ENCODE measurements at places on chromosomes 2 and 18.
A peak's percentile ranks its signal among the peaks of the same experiment; 100 is the strongest.

DNA sequence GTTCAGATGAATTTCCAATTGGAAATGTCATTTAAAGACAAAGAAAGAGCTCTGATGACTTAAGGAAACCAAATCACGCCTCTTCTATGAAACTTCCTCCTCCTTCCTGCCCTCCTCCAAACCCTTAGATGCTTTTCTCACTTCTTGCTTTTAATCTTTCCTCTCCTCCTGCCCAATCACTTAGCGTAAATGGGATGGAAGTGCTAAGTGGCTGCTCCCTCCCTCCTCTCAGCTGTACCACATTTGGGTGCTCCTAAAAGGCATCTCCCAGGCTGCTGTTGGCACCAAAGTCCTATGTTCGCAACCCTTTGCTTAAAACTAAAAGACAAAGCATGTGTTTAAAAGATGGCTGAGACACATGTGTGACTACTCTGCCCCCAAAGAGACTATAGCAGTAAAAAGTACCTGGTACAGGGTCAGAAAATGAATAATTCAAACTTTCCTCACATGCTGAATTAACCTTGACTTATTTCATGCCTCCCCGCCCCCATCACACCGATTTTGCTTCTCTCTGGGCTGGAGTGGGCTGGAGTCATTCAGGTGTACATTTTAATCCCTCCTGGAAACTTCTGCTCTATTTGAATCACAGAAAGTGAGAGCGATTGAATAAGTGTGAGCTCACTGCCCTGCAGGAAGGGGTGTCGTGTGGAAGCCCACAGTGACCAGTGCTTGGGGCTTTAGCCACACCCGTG lies 59.2 kb upstream of the KLF7 start:
- DNase-seq: no peak

DNA sequence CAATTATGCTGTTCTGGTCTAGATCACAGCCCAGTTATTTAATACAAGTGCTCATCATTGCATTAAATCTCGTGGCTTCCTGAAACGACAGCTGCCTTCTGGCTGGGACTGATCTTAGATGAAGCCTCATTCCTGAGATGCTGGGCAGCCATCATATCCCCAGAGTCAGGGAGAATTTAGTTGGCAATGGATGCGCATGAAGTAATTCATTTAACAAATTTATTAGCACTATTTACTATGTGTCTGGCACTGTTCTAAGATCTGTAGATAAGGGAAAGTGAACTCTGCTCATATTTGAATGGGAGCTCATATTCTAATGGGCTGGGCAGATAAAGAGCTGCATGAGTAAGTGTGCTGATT lies 244.7 kb downstream of the KCNS3 start:
- no peak for DNase-seq

DNA sequence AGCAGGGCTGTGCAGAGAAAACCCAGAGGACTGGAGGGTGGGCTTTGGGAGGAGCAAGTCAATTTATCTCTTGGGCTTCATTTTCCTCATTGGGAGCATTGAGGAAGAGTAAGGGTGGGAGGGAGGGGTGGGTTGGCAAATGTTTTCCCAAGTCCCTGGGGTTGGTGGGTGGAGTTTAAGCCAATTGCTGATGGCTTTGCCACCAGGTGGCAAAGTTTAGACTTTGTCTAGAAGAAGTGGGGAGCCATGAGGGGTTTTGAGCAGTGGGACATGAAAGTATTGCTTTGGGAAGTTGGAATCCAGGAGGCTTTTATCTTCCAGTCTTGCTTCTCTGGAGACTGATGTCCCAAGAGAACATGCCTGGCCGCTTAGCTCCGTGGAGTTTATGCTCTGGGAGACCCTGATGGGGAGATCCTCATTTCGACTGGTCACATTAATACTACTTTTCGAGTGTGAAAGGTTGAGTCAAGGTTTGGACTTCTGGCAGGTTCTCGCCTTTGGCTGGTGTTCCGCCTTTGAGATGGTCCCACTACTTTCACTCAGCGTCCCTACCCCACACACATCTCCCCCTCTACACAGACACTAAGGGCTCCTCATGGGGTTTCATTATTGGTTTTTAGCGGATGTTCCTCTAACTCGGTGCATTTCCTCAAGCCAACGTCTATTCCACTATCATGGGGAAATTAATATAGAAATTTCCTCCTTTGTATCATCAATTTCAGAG lies 126.7 kb downstream of the PRKCE start:
- DNase-seq: no peak

- no peak for DNase-seq
Measured at GRCh38 chr2:43246641-43247040, 20.2 kb upstream of the ZFP36L2 start.

DNA sequence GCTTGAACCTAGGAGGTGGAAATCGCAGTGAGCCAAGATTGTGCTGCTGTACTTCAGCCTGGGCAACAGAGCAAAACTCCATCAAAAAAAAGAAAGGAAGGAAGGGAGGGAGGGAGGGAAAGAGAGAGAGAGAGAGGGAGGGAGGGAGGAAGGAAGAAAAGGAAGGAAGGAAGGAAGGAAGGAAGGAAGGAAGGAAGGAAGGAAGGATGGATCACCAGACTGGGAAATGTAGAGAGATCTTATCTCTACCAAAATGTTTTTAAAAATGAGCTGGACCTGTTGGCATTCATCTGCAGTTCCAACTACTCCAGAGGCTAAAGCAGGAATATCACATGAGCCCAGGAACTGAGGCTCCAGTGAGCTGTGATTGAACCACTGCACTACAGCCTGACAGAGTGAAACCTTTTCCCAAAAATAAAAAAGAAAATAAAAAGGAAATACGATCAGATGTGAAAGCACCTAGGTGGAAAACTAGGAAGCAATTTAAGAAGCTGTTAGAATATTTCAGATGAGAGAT lies 239.4 kb downstream of the CDH7 start:
- no peak for DNase-seq

DNA sequence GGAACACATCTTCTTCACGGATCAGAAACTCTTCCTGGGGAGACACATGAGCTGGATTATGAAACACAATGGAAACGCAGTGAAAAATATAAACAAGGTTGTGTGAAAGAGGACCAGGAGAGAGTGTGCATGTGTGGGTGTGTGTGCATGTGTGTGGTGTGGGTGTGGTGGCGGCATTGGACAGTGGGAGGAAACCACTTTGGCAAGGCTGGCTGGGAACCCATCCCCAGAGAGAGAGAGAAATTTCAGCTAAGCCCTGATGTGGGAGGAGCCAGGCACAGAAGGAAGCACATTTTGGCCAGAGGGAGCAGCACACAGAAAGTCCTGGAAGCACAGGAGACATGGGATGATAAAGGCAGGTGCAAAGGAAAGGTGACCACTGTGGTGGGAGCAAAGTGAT lies 147.6 kb upstream of the COPS8 start:
- no peak for DNase-seq

DNA sequence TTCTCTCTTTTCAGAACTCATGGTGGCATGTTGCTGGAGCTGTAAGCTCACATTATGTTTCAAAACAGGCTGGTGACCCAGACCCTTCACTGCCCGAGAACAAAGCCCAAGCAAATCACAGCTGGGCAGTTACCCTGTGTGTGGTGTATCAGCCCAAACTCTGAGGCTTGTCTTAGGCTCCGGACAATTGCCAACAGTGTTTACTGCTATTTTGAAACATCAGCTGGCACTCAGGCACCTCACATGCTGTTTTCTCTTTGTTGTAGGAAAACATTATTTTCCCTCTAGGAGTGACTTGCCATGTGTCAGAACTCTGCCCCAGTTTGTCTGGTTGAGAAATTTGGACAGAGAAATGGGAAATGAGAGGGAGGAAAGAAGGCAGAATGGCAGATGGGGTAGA lies 237.6 kb upstream of the APCDD1 start:
- no peak for DNase-seq

- no peak for DNase-seq
Measured at GRCh38 chr2:202065876-202066275, 7.2 kb upstream of the KIAA2012 start.

GRCh38 chr2:37219046-37219445 lies 12.3 kb downstream of the CEBPZ start:
- DNase-seq: no peak

GRCh38 chr2:64658269-64658668 lies 4.6 kb upstream of the SERTAD2 start:
- DNase-seq: no peak

DNA sequence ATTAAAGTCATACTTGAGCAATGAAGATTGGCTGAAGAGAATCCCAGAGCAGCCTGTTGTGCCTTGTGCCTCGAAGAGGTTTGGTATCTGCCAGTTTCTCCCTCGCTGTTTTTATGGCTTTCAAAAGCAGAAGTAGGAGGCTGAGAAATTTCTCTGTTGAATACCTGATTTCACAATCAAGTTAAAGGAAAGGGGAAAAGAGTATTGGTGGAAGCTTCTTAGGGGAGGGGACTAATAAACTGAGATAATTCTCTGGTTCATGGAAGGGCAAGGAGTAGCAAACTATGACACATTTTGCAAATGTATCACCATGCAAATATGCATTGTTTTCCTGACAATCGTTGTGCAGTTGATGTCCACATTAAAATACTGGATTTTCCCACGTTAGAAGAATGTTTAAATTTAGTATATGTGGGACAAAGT lies at the start of gene IL1B:
TSS of gene IL1B (minus strand) at position 85 of the 423 bp plus-strand sequence. CDS start 550 bp downstream, outside the sequence.
- no peak for DNase-seq

- no peak for DNase-seq
Measured at GRCh38 chr2:179830043-179830787, 31.2 kb downstream of the ZNF385B start.

GRCh38 chr2:70381235-70381634 lies 79.4 kb upstream of the FAM136A start:
- no peak for DNase-seq

GRCh38 chr2:182097571-182098164 lies 112.0 kb downstream of the PPP1R1C start:
- DNase-seq: no peak

- DNase-seq: peak; percentile 69
Measured at GRCh38 chr18:12934454-12935071, 13.2 kb upstream of the SEH1L start.

GRCh38 chr2:144233317-144233716 lies 286.6 kb downstream of the ZEB2 start:
- DNase-seq: no peak

DNA sequence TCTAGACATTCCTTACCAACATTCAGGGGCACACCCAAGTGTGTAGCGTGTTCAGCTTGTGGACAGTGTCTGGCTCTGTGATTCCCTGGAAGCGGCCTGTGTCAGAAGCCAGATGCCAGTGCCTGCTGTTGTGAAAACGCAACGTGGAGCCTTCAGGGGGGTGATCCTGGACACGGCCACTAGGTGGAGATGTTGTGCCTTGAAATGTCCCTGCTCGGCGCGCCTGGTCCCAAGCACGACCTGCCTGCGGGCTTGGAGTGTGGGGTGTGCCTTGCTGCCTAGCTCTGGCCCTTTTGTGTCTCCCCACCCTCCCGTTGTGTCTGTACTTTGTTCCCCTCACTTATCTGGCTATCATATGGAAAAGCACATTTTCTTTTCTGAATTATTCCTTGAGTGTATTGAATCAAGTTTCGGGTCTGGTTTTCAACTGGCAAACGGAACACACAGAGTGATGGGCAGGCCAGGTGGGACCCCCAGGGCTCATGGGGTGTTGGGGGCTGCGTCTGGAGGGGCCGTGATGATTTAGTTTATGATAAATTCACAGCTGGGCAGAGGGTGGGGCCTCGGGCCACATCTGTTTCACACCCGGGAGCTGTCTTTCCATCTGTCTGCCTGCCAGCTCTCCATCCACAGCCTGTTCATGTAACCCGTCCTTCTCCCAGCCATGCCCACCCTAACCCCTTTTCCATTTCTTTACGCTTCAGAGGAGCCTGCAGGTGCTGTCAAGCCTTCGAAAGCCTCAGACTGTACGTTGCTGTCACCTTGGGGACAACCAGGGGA lies 95.5 kb downstream of the DYSF start:
- DNase-seq: peak; percentile 36

DNA sequence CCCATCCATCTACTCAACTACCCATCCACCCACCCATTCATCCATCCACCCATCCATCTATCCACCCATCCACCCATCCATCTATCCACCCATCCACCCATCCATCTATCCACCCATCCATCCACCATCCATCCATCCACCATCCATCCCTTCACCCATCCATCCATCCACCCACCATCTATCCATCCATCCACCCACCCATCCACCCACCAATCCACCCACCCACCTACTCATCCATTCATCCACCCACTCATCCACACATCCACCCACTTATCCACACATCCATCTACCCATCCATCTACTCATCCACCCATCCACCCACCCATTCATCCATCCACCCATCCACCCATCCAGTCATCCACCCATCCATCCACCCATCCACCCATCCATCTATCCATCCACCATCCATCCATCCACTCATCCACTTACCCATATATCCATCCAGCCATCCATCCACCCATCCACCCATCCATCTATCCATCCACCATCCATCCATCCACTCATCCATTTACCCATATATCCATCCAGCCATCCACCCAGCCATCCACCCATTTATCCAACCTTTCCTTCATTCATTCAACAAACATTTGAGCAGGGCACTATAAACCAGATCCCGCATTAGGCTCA lies 2.1 kb upstream of the NGEF start:
- no peak for DNase-seq

- DNase-seq: no peak
Measured at GRCh38 chr2:7987992-7988391, 693.9 kb upstream of the ID2 start.

GRCh38 chr2:102622646-102623045 lies 3.3 kb downstream of the SLC9A2 start:
- no peak for DNase-seq

- DNase-seq: no peak
Measured at GRCh38 chr2:170247882-170248393, 70.0 kb downstream of the MYO3B start.

GRCh38 chr2:77108915-77109314 lies 413.3 kb downstream of the LRRTM4 start:
- DNase-seq: no peak

DNA sequence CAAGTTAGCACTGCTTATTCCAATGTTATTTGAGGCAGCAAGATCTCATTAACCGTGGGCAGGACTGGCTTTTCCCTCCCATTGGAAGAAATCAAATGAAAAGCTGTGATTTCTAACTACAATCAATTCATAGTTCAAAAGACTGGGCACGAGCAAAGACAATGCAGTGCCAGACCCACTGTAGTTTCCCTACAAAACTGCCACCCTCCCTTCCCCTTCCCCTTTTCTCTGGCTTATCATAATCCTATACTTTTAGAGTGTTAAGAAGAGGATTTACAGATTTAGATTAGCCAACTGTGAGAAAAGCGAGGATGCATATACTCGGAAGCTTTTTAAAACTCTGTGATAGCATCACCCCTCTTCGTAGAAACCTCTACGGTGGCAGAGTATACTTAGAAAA lies 260.4 kb downstream of the STK39 start:
- DNase-seq: no peak

DNA sequence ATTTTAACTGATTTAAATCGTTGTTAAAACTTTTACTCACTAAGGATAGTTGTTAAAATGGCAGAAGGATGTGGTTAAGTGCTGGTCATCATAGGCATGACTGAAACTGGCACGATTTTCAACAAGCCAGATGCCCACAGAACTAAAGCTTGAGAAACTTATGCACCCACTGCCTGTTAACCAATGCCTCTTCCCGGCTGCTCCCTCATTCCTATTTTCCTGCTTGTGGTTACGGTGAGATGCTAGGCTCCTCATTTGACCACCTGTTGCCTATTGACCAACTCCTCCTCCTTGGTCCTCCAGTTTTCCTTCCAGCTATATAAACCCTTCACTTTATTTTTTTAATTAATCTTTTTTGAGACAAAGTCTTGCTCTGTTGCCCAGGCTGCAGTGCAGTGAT lies 238.7 kb downstream of the TFCP2L1 start:
- no peak for DNase-seq
